ENCODE measurements at places on chromosomes 1 and 21.

GRCh38 chr1:207870306-207871031 is 40.5 kb downstream of the CD34 start:
- no peak for DNase-seq

- DNase-seq, result no peak
Observed at GRCh38 chr1:64838486-64838885, 93.6 kb downstream of the RAVER2 start.

- no peak for DNase-seq
Observed at GRCh38 chr1:32947669-32948389, 16.8 kb downstream of the RNF19B start.

DNA sequence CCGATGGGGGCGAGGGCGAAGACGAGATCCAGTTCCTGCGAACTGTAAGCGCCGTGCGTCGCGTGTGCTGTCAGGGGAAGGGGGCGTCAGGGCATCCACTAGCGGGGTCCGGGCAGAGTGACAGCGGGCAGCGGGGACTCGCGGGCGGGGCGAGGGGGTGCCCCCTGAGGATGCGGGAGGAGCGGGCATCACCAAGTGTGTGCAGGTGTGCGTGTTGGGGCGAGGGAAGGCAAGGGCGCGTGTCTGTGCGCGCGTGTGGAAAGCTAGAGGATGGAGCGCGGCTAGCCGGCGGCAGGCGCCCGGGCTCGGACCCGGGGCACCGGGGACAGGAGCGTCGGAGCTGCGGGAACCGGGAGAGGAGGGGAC is 525 bp downstream of the RYR2 start:
- no peak for DNase-seq

DNA sequence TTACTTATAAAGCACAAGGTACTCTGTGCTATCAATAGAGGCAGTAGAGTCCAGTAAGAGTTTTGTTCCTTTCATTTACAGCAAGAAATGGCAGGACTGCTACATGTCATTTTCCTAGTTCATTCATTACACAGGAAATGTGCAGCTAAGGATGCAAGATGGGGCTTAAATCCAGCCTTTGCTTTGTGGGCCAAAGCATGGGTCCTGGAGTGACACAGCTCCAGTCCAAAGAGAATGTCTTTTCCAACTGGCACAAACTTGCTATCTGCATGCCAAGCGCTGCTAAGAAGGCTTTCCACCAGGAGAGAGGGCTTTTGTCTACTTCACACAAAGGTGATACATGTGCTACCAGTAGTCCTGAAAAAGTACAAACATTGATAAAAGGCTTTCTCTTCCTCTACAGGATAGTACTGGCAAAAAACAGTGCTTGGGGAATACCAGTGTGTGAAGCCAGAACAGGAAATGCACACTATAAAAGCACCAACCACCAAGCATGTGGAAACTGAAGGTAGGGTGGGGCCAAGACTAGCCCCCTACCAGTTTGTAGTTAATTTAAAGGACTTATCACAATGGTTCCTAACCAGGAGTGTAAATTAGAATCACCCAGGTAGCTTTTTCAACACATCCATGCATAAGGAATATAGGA is 68.7 kb downstream of the ARID4B start:
- DNase-seq, result no peak

DNA sequence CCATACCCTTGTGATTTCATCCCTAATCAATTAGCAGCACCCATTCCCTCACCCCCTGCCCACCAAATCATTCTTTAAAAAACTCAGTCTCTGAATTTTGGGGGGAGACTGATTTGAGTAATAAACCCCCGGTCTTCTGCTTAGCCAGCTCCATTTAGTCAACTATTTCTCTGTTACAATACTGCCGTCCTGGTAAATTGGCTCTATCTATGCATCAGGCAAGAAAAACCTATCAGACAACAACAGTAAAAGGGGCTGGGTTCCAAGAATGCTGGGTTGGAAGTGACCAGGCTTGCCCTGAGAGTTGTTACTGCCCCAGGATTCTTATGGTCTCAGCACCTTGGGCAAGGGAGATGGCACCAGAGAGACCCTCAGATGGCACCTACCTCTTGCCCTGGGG is 16.3 kb upstream of the C1orf198 start:
- DNase-seq, result no peak

- DNase-seq, result no peak
Observed at GRCh38 chr1:1920057-1920607, 1.1 kb upstream of the TMEM52 start.

- DNase-seq, result no peak
Observed at GRCh38 chr1:194043984-194044755, 857.8 kb upstream of the B3GALT2 start.

DNA sequence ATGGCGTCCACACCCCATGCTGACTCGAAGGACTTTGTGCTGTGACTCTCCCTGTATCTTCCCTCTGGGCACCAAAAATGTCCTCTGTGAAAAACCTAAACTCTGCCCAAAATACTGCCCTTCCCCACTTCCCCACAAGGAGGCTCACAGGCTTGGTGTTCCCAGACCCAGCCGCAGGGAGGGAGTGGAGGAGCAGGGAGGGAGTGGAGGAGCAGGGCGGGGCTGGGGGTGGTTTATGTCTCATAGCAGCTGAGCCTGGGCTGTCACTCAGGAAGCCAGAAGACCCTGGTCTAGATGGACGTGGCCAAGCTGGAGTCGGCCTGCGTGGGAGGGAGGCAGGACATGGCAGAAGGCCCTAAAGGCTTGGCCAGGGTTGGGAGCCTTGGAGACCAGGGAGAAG is 461.7 kb downstream of the PTPRU start:
- no peak for DNase-seq

- no peak for DNase-seq
Observed at GRCh38 chr1:223751696-223752095, 39.4 kb downstream of the CAPN2 start.

GRCh38 chr1:240342251-240342625 is 250.6 kb downstream of the FMN2 start:
- DNase-seq, result no peak

- DNase-seq, result no peak
Observed at GRCh38 chr1:98480271-98480670, 181.2 kb upstream of the SNX7 start.

GRCh38 chr1:24946861-24947658 is 17.0 kb upstream of the RUNX3 start:
- DNase-seq, result no peak

GRCh38 chr1:3162322-3162882 is 93.4 kb downstream of the PRDM16 start:
- DNase-seq, result no peak

DNA sequence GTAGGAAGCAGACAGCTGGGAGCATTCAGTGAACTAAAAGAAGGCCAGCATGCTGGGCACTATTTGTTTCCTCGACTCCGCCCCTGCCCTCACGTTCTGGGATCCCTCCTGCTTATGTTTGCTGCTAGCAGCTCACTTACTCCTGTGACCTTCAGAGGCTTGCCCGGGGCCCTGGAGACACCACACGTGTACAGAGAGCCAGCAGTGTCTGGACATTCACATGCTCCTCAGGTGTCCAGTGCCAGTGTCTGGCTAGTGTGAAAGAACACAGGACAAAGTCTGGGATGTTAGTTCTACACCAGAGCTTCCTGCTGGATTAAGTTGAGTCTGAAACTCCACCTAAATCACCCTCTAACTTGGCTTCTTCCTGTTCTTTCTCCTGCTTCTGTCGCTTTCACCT is 108.1 kb downstream of the OMA1 start:
- DNase-seq, result no peak

- DNase-seq, result no peak
Observed at GRCh38 chr21:45410865-45411809, 6.2 kb downstream of the COL18A1 start.

DNA sequence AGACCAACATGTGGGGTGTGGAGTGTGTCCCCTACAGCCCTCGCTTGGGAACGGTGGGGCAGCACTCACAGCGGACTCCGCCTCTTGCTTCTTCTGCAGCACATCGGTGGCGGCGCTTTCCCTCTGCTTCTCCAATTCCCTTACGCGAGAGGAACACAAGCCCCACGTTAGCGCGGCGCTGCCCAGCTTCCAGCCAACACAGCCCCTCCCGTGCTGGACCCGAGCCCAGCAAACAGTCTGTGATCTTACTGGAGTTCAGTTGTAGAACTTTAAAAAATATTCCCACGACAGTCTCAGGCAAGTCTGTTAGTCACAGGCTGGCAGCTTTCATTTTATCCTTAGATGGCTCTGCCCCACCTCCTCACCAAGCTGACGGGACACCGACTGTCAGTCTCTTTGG is 13.6 kb downstream of the THAP3 start:
- DNase-seq, result no peak
